ENCODE measurements at places on chromosomes 11 and 22.

- no peak for DNase-seq
Observed at GRCh38 chr22:49554296-49554625, 273.4 kb downstream of the BRD1 start.

DNA sequence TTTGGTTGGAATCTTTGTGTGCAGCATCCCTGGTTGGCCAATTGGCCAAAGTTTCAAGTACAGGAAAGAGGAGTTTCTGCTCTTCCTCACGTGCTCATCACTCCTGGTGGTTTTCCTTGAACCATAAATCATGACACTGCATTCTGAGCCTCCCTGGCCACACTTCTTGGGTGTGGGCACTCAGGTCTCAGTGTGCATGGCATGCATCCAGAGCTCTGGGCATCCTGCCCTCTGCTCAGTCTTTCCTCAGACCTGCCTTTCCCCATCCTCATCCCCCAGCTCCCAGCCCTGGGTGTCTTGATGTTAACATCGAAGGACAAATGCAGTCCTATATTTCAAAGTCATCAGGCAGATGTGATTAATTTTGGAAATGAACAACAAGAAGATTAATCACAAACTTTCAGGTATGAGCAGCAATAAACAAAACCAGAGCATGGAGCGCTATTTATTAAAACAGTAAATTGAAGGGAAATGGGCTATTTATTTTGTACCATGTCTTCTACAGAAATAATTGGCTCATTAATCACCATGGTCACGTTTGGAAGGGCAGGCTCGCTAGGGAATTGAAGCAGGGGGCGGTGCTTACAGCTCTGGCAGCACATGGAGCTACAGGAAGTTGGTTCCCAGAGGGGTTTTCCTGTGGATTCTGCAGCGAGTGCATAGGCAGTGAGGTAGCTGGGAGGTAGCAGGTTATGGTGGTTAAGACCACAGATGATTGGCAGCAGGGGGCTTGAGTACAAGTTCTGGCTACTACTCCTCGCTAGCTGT, 89.6 kb downstream of the CSNK2A3 start:
- no peak for DNase-seq

DNA sequence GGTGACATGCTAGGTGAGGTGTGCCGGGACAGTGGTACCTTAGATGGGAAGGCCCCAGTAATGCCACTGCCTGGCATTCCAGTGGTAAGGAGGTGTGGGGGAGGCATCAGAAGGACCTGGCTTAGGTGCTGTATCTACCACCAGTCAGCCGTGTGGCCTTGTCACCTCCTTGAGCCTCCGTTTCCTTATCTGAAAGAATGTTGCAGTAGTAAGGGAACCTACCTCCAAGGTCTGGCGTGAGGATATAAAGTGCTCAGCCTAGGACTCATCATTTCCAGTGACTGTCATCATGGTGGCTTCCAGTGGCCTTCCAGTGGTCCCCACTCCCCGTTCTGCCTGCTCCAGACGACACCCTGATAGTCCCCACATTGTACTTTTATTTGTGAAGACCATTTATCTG, 6.8 kb upstream of the DUSP18 start:
- no peak for DNase-seq

- DNase-seq, result no peak
Observed at GRCh38 chr22:28016781-28017557, 97.9 kb upstream of the PITPNB start.

DNA sequence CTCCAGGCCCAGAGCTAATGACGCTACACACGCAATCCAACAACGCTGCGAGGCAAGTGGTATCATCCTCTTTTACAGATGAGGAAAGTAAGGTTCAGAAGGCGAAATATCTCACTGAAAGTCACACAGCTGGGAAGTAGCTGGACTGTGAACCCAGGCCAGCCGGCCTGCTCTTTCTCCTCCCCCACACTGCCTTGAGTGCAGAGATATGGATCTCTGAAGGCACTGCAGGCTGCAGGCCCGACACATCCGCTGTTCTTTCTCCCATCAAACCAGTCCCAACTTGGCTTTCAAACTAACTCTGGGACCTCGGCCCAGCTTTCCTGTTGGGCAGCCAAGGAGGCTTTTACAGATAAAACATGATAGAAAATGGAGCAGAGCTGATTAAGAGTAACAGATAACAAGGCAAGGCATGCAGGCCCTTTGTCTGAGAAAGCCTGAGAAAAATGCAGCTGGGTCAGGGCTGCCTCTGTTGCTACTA, 64.0 kb upstream of the PTPRJ start:
- peak; percentile 58 for DNase-seq

DNA sequence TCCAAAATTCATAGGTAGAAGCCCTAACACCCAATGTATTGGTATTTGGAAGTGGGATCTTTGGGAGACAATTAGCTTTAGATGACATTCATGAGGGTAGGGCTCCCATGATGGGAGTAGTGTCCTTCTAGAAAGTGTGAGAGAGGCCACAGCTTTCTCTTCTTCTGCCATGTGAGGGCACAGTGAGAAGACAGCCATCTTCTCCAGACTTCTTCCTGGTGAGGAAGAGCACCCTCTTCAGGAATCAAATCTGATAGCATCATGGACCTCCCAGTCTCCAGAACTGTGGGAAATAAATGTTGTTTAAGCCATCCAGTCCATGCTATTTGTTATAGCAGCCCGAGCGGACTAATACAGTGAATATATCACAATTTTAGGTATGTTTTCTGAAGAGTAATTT, 96.9 kb downstream of the CNTN5 start:
- DNase-seq, result no peak

GRCh38 chr11:114889594-114890011, 211.3 kb downstream of the NXPE2 start:
- peak; percentile 56 for DNase-seq

Data from heart left ventricle (tissue), 16 donors.